Astrocyte (in vitro differentiated cells and primary cell): ENCODE measurements at places on chromosomes 11 and 22.

DNA sequence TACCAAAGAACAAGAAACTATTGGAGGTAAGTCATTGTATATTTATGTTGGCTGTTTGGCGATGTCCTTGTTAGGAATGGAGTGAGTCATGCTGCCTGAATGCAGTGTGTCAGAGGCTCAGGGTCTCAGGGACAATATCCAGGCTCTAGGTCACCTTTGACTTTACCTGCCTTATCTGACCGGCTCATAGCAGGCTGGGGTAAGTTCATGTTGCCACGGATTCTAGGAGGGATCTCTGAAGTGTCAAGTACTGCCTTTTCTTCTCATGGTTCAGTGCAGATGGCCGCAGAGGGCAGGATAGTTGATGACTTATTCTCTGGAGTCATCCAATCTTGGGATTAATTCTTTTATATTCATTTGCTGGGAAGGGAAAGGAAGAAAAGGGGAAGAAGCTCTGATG, 53.2 kb downstream of the SPON1 start:
- DNase-seq = peak; percentile 74

- no peak for DNase-seq
Measured at GRCh38 chr11:11605181-11605580, 16.6 kb downstream of the GALNT18 start.

DNA sequence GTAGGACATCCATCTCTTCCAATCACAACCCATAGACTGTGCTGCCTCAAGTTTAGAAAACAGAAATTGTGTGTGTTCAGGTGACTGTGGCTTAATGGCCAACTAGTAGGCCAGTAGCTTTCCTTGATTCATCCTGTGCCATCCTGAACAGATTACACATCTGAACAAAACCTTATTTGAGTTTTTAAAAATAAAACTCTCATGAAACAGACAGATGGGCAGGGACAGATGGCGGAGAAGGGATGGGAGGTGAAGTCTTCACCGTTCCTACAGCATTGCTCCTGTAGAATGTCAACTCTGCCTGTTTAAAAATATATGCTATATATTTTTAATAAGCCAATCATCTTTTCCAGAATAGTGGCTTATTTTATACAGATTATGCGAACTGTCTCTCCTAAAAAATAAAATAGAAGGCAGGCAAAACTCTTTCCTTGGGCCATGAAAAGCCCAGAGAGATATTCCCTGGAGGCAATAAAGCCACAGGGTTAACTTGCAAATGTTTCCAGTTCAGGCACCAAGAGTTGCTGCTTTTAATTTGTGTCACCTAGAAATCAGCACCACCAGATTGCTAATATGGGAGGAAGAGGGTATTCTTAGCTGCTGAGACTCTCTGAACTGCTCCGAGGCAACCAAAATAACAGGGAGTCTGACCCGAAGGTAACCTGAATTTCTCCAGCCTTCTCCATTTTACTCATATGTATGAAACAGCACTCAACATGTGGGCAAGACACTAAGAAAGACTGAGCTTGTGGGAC, 861.2 kb downstream of the OPCML start:
- DNase-seq = no peak

DNA sequence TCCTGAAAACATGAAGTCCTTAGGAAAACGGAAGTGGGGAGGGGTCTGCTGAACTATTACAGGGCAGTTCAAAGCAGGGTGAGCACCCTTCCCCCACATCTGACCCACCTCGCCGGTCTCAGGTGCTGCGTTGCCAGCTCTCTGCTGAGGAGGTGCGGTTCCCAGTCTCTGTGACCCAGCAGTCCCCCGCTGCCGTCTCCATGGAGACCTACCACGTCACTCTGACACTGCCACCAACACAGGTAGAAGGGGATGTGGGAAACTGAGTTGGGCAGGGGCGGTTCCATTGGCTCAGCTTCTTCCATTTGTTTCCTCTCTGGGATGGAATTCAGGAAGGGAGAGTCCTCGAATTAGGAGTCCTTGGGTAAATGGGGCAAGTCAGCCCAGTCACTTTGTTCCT, 3.3 kb downstream of the C2CD2L start:
- no peak for DNase-seq

DNA sequence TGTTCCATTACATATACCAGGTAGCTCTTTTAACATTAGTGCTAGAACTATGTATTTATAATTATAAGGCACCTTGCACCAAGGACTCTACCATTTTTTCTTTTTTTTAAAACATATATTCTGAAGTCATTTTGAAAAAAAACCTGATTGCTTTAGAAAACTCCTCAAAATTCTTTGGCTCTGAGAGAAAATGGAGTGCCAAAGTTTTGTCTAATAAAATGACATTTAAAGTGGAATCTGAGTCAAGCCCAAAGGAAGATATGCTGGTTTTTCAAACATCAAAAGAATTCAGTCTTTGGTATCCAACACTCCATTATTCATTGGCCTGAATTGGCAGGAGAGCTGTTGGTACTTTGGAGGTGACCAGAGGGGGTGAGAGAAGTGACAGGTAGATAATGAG, 116.5 kb downstream of the ME3 start:
- no peak for DNase-seq

DNA sequence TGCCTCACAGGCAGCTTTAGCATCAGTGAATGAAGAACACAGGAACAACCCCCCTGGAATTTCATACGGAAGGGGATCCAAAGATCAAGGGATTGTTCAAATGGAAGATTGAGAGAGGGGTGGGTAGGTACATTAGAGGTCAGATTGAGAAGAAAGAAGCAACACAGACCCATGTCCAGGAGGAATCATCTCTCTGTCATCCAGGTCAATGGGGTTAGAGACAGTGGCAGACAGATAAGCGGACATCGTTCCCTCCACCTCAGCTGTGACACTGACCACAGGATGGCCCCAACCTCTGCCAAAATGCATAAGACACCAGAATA, 1.9 kb upstream of the NPAS4 start:
- DNase-seq = no peak

- DNase-seq = peak; percentile 25
Measured at GRCh38 chr11:121194731-121195596, 93.9 kb downstream of the TECTA start.

DNA sequence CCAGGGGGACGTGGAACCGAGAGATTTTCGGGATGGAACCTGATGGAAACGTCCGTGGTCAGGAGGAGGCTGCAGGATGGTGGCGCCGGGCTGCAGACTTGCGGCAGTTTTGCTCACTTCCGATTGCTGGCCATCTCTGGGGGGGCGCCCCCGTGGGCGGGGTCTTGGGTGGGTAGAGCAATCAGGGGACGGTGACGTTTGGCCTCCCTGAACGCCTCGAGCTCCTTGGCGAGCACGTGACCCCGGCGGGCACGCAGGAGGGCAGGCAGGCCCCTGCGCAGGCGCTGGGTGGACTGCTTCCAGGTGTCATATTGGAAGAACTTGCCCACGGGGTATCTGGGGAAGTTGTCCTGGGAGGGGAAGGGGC, 6.3 kb downstream of the IGF2 start:
- DNase-seq = no peak

DNA sequence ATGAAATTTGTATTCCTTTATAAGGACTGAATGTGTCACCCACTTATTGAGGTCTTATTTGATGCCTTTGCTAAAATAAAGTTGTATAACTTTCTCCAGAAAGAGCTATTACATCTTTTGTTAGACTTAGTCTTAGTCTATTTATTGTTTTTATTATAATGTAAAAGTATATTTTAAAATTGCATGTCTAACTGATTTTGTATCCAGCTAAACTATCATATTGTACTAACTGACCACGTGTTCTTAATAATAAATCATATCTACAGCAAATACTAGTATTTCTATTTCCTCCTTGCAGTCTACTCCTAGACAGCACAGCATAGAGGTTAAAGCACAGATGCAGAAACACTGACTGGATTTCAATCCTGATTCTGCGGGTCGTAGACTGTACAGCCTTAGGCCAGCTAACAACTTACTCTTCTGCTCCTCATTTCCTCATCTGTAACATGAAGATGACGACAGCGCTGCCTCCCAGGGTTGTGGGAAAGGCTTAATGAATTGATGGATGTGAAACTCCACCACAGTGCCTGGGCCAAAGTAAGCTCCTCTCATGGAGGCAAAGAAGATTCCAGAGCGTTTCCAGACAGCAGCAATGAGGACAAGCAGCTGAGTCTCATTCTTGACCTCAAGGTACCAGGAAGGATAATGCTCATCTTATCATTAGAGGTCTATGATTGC, 13.2 kb downstream of the IFITM10 start:
- DNase-seq = no peak

DNA sequence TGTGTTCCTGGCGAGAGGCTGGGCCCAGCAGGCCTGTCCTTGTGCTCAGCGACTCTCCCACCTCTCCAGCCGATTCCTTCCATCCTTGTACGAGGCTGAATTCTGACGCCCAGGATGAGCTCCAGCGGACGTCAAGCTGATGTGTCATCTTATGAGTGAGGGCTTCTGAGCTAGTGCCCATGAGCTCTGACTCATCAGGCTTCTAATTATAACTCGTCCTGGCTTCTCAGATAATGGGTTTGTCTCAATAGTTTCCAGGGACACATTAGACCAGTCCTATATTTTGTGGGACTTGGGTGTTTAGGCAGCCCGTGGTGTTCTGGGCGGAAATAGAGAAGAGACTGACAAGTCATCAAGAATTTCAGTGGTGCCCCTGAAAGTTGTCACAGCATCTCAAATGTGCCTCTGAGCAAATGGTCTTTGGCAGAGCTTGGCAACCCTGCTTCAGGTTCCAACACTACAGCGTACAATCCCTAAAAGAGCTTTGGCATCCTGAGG, 108.2 kb upstream of the CD44 start:
- DNase-seq = peak; percentile 95

GRCh38 chr11:83006877-83007330, 64.8 kb downstream of the RAB30 start:
- DNase-seq = no peak

DNA sequence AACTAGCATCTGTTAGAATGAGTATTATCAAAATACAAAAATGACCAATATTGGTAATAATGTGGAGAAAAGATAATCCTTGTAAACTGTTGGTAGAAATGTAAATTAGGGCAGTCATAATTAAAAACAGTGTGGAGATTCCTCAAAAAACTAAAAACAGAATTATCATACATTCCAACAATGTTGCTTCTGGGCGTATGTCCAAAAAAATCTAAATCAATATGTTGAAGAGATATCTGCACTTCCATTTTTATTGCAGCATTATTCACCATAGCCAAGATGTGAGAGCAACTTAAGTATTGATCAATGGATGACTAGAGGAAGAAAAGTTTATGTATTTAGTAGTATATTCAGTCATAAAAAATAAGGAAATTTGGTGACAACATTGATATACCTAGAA, 59.8 kb upstream of the OR9G4 start:
- DNase-seq = no peak

GRCh38 chr22:21087119-21087518, 41.4 kb downstream of the LRRC74B start:
- DNase-seq = no peak

- no peak for DNase-seq
Measured at GRCh38 chr11:11582011-11582701, 39.6 kb downstream of the GALNT18 start.

- DNase-seq = no peak
Measured at GRCh38 chr11:67267188-67268080, 1.2 kb downstream of the GRK2 start.

- no peak for DNase-seq
Measured at GRCh38 chr22:25933158-25933788, 191.3 kb downstream of the MYO18B start.

DNA sequence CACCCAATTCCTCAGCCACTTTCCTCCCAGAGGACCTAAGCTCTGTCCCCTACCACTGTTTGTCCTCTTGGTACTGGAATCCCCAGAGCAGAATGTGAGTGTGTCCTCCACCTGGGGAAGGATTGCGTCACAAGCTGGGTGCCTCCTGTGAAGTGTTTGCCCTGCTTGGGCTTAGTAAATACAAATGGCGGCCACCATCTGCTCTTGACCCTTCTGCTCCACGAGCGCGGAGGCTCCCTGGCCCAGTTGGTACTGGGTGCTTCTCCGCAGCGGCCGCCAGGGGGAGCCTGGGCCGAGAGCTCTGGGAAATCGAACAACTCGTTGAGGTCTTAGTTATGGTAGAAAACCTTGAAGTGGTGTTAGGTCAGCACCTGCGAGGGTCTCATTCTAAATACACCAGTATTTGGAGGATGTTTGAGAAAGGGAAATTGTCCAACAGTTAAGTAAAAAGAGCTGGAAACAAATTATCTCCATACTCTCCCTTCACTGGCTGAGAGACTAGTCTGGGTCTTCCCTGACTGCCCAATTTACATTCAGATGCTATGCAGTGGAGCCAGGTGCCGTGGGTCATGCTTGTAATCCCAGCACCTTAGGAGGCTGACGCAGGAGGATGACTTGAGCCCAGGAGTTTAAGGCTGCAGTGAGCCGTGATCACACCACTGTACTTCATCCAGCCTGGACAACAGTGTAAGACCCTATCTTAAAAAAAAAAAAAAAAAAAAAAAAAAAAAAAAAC, 74.6 kb upstream of the TEAD1 start:
- no peak for DNase-seq

DNA sequence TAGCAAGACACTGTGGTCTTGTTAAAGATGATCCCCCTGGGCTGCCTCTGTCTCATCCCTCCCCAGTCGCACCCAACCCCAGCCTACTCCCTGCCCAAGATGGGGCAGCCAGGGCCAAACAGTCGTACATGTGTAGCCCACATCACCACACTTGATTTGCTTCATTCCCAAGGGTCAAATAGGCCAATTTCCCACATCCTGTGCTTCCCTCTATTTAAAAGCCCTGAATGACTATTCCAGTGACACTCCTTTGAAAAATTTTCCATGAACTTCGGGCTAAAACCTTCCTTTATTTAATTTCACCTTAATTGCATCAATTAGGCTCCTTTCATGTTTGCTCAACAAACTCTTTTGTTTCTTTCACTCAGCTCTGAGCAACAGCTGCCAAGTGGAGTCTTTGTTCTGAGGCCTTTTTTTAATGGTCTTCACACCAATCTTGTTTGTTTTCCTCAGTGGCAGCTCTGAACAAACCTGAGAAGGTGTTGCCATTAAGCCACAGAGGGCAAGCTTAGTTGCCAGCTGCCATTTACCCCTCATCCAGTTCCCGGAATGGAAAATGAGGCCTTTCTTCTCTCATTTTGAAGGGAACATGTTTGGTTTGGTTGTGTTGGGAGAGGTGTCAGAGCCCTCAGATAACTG, 126.9 kb downstream of the APIP start:
- no peak for DNase-seq

GRCh38 chr11:20289732-20290131, 73.8 kb upstream of the HTATIP2 start:
- DNase-seq = no peak

GRCh38 chr11:97990162-97990920, 1030.4 kb upstream of the CNTN5 start:
- peak; percentile 61 for DNase-seq

DNA sequence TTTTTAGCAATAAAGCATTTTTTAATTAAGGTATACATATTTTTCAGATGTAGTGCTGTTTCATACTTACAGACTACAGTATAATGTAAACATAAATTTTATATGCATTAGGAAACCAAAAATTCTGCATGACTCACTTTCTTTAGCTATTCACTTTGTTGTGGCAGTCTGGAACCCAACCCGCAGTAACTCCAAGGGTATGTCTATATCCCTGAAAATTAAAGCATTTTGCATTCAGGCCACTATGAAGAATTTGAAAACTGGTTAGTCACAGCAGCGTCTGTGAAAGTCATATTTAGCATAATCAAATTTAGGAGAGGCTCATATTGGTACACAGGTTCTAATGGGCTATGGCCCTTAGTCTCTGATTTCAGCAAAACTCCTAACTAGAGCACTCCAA, 46.8 kb downstream of the BBOX1 start:
- peak; percentile 45 for DNase-seq

GRCh38 chr11:73375830-73376159, 404 bp upstream of the RELT start:
- no peak for DNase-seq
